ENCODE measurements at places on chromosomes 7 and 10. TPM values are rescaled to one million over a fixed set of nuclear protein-coding genes. Genes with fewer than 3 reads are reported as not detected.

Gene SVIL
- 12.2 TPM for total RNA-seq

Gene TCF7L2
- 3.2 TPM for total RNA-seq

Gene SFMBT2
- total RNA-seq = 42.1 TPM

Gene SEMA3C
- not detected for total RNA-seq

GRCh38 chr7:55028011-55028410 is 9.2 kb downstream of the EGFR start:
- no peaks in the 10 kb centered on the region for H3K36me3 ChIP-seq
- H3K27ac ChIP-seq = no peak overlapping the region
- peaks cover 19% of the 10 kb centered on the region for H3K27me3 ChIP-seq
- no peaks in the 10 kb centered on the region for H3K4me1 ChIP-seq

GRCh38 chr7:137774793-137775201 is 72.0 kb downstream of the DGKI start:
- no peak overlapping the region for H3K27ac ChIP-seq
- H3K27me3 ChIP-seq = peaks cover 12% of the 10 kb centered on the region
- peak overlapping the region; percentile 64 for H3K4me3 ChIP-seq
- DNase-seq = no peak

- DNase-seq = no peak
- no peaks in the 10 kb centered on the region for H3K27me3 ChIP-seq
- H3K4me1 ChIP-seq = no peaks in the 10 kb centered on the region
- H3K27ac ChIP-seq = no peak overlapping the region
- H3K4me3 ChIP-seq = no peak overlapping the region
Measured at GRCh38 chr10:132724446-132724845, 61.5 kb downstream of the NKX6-2 start.

- H3K36me3 ChIP-seq = no peaks in the 10 kb centered on the region
- H3K4me1 ChIP-seq = no peaks in the 10 kb centered on the region
- DNase-seq = no peak
- H3K4me3 ChIP-seq = no peak overlapping the region
- no peak overlapping the region for H3K27ac ChIP-seq
Measured at GRCh38 chr10:35927990-35928488, 285.9 kb upstream of the FZD8 start.

GRCh38 chr10:6350609-6351008 is 147.9 kb downstream of the PFKFB3 start:
- peak overlapping the region; percentile 54 for H3K27ac ChIP-seq
- H3K27me3 ChIP-seq = no peaks in the 10 kb centered on the region
- no peak overlapping the region for H3K4me3 ChIP-seq
- H3K4me1 ChIP-seq = peaks cover 50% of the 10 kb centered on the region
- H3K36me3 ChIP-seq = peaks cover 21% of the 10 kb centered on the region
- no peak for DNase-seq

GRCh38 chr7:133770863-133771492 is 356.2 kb upstream of the LRGUK start:
- H3K4me3 ChIP-seq = no peak overlapping the region
- peaks cover 2% of the 10 kb centered on the region for H3K36me3 ChIP-seq
- no peaks in the 10 kb centered on the region for H3K27me3 ChIP-seq

DNA sequence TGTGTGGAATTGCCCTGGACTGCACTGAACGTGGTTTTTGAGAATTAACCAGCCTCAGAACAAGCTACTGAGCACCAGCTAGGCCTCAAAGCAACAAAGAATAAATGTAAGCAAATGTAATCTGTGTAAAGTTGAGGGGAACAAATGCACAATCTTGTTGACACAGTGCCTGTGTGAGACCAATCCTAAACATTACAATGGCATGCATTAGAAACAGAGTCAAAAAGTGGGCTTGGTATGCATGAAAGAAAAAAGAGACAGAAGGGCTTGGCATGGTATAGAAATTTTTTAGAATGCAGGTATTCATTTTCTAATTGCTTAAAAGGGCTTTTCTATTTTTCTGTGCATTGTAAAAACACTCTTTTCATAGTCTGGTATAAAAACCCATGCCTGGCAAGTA is 224.3 kb downstream of the POU6F2 start:
- no peaks in the 10 kb centered on the region for H3K4me1 ChIP-seq
- no peak overlapping the region for H3K27ac ChIP-seq
- no peak overlapping the region for H3K4me3 ChIP-seq
- H3K27me3 ChIP-seq = no peaks in the 10 kb centered on the region
- DNase-seq = no peak
- no peaks in the 10 kb centered on the region for H3K36me3 ChIP-seq

- H3K36me3 ChIP-seq = no peaks in the 10 kb centered on the region
- no peak overlapping the region for H3K4me3 ChIP-seq
- H3K27me3 ChIP-seq = no peaks in the 10 kb centered on the region
- H3K4me1 ChIP-seq = no peaks in the 10 kb centered on the region
- no peak overlapping the region for H3K27ac ChIP-seq
Measured at GRCh38 chr7:158237672-158238335, 349.8 kb downstream of the PTPRN2 start.

- no peaks in the 10 kb centered on the region for H3K27me3 ChIP-seq
- peaks cover 21% of the 10 kb centered on the region for H3K4me1 ChIP-seq
- peak overlapping the region; percentile 59 for H3K27ac ChIP-seq
- peaks cover 20% of the 10 kb centered on the region for H3K36me3 ChIP-seq
- H3K4me3 ChIP-seq = peak overlapping the region; percentile 80
- DNase-seq = no peak
Measured at GRCh38 chr7:99393355-99394187, 14.8 kb downstream of the PDAP1 start.

DNA sequence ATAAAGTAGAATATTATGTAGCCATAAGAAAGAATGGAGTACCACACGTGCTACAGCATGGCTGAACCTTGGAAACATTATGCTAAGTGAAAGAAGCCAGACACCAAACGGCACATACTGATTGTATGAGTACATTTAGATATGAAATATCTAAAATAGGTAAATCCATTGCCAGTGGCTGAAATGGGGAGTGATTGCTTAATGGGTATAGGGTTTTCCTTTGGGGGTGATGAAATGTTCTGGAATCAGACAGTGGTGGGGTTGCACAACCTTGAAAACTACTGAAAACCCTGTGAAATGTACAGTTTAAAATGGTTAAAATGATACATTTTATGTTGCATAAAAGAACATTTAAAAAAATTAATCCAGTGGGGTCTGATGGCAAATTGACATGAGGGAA is 667.9 kb downstream of the AUTS2 start:
- H3K27ac ChIP-seq = no peak overlapping the region
- H3K4me3 ChIP-seq = no peak overlapping the region
- DNase-seq = no peak
- H3K27me3 ChIP-seq = no peaks in the 10 kb centered on the region
- no peaks in the 10 kb centered on the region for H3K4me1 ChIP-seq
- H3K36me3 ChIP-seq = no peaks in the 10 kb centered on the region
